ENCODE measurements at places on chromosomes 6 and 20. TPM values are rescaled to one million over a fixed set of nuclear protein-coding genes. Genes with fewer than 3 reads are reported as not detected.

- peak; percentile 44 for DNase-seq
Observed at GRCh38 chr6:112086744-112087135, 542 bp downstream of the TUBE1 start.

DNA sequence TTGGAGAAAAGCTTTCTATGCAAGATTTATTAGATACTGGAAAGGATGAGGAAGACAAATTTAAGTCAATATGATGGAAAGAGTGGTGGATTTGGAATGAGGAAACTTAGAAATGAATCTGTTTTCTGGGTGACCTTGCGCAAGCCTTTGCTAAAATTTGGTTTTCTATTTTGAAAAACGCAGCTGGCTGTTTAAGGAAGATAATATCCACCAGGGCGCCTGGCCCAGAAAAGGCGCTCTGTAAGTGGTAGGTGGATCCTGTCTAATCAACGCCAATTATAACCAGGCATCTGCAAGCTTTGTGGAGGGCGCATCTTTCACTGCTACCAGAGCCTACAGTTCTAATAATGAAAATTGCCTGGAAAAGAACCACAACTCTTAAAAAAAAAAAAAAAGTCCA is 398 bp upstream of the SPATS1 start:
- no peak for DNase-seq

GRCh38 chr6:21005816-21006570 is 471.7 kb downstream of the CDKAL1 start:
- no peak for DNase-seq

GRCh38 chr20:40443753-40444152 is 245.3 kb downstream of the MAFB start:
- DNase-seq: no peak

DNA sequence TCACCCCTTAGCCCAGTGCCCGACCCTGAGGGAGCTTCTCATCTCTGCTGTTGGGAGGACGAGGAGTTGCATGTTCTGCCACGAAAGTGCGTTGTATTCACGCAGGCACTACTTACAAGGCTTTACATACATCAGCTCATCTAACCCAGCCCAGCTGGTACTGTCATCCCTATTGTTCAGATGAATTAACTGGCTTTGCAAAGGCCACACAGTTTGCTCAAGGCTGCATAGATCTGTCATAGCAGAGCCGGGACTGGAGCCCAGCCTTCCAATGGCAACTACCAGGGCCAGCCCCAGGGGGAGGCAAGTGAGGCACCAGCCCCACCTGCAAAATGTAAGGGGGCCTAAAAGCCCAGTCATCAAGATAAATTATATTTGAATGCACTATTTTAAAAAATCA is 257.6 kb downstream of the NFATC2 start:
- DNase-seq: no peak

DNA sequence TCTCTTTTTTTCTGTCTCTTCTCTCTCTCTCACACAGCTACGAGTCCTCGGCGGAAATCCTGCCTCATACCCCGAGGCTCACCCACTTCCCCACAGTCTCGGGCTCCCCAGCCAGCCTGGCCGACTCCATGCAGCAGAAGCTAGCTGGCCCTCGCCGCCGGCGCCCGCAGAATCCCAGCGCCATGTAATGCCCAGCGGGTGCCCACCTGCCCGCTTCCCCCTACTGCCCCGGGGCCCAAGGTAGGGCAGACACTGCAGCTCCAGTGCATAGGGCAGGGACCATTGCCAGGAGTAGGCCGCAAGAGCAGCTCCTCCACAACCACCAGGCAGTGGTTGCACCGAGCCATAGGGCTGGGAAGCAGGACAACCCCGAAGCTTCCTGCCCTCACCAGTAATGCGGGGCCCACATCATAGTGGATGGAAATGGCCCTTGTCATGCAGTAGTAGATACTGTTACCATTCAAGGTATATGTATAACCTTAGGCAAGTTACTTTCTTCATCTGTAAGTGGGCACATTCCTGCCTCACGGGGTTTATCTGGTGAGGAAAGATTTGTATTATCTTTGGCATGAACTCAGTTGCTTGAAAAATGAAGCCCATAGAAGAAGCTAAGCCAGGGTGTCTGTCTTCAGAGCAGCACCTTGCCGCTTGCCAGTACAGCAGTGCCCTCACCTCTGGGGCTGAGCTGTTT is 36.9 kb upstream of the ID1 start:
- DNase-seq: no peak

GRCh38 chr6:46061497-46061896 is 45.8 kb upstream of the CLIC5 start:
- no peak for DNase-seq

- no peak for DNase-seq
Observed at GRCh38 chr20:39785252-39785917, 823.2 kb downstream of the DHX35 start.

- DNase-seq: no peak
Observed at GRCh38 chr20:19079536-19080299, 132.7 kb upstream of the SLC24A3 start.

GRCh38 chr6:166341977-166342348 is 382 bp downstream of the SFT2D1 start:
- no peak for DNase-seq

DNA sequence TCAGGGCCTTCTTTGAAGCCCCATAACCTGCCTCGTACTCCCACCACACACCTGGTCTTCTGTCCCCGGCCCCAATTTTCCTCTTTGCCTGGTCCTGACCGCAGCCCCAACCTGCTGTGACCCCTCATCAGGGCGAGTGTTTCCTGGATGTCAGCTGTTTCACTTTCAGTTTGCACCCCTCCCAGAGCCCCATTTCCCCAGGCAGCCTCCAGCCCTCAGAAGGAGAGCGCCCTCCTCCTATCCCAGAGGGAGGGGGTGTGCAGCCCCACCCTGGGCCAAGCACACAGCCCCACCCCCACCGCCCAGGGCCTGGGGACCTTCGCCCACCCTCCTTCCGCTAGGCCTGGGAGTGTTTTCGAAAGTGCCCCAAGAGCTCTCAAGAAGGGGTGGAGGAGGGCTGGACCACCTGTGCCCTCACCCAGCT is 1.5 kb downstream of the BAK1 start:
- DNase-seq: peak; percentile 76

DNA sequence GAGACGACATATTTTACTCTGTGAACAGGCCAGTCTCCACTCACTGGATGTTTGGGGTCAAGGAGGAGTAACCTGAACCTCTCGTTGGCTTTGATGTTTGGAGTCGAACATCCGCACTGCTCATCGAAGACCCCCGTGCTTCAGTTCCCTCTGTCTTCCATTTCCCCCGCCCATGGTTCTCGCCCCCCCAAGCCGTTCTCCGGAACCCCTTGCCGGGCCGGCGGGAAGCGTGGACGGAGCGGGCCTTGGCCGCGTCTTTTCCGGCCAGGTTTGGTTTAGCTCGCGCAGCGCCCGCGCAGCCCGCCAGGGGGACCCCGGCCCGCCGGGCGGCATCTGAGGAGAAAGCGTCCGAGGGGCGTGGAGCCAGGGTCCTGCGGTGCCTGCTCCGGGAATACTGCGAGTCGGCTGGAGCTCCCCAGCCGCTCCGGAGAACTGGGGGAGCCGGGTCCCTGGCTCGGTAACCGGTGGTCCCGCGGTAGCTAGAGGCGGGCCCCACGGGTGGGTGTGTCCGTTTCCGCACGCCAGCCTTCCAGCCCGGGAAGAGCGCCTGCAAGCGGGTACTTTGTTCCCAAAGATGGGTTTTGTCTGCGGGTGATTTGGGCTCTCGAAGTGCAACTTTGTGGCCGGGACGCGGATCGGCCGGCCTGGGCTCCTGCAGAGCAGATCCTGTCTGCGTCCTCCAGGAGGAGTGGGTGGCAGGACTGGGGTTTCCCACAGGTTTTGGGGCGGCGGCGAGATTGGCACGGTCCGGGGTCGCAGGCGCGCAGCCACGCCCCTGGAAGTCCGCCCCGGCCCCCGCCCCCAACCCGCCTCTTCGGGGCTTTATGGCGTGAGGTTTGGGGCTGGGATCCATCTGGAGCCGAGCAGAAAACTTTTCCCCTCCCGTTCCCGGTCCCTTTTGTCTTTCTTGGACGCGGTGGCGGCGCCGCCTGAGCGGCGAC is at the start of gene TMEM200A:
TMEM200A (plus strand) TSS at position 852 of the 941 bp plus-strand sequence. CDS start 74,406 bp downstream, outside the sequence.
- peak; percentile 34 for DNase-seq

DNA sequence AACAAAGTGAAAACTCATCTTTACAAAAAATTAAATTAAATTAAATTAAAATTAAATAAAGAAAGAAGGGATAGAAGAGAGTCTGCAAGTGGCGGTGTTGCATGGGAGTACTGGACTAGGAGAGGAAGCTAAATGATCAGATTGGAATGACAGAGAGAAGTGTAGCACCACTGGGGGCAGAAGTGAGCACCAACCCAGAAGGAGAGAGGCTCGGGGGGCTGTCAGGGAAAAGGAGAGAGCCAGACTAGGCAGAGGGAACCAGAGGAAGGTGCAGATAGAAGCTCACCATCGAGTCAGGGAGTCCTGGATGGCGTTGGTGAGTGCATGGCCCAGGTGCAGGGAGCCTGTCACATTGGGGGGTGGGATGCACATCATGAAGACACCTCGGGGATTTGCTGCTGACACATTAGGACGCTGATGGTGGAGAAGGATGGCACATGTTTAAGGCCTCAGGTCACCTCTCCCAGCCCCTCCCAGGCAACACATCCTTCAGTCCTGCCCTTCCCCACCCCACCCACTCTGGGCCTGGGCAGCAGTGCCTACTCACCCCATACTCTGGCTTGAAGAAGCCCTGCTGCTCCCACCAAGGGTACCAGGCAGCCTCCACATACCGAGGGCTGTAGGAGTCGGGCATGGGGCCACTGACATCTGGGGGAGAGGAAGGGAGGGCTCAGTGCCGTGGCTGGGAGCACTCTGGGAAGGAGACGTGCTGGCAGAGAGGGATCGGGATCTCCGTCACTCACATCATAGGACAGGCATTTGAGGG is 4.0 kb downstream of the VARS1 start:
- peak; percentile 28 for DNase-seq

GRCh38 chr6:3245216-3245615 is 13.5 kb upstream of the PSMG4 start:
- no peak for DNase-seq

DNA sequence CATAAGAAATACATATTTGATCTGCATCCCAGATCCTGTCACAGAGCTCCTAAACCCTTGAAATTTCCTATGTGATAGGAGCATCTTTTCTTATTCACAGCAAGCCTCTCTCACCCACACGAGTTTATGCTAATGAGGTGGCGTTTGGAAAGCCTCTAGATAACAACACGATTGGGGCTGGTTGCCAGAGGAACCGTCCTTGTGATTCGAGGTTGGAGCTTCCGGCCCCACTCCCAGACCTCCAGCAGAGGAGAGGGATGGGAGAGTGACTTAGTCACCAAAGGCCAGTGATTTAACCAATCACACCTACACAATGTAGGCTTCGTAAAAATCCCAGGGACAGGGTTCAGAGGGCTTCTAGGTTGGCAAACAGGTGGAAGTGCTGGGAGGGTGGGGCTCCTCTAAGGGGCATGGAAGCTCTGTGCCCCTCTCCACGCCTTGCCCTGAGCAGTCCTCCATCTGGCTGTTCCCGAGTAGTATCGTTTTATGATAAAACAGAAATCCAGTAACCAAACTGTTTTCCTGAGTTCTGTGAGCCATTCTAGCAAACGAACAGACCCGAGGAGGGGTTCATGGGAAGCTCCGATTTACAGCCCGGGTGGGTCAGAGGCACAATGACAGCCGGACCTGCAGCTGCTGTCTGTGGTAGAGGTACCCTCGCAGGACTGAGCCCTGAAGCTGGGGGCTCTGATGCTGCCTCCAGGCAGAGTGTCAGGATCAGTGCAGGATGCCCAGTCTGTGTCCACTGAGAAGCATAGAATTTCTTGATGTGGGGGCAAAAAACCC is 238.1 kb upstream of the ARID1B start:
- no peak for DNase-seq

DNA sequence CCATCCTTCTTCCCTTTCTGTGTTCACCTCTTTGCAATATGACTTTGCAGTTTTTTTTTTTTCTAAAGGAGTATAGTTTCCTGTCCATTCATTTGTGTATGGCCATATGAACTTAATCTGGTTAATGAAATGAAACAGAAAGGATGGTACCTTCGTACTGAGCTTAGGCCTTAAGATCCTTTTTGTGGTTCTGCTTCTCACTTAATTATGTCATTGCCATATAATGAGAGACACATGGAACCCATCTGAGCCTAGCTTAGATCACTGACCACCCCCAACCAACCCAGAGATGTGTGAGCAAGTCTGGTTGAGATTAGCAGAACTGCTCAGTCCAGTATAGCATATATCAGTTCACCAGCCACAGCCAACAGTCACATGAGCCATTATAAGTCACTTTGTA is 1179.6 kb downstream of the HACE1 start:
- DNase-seq: no peak

DNA sequence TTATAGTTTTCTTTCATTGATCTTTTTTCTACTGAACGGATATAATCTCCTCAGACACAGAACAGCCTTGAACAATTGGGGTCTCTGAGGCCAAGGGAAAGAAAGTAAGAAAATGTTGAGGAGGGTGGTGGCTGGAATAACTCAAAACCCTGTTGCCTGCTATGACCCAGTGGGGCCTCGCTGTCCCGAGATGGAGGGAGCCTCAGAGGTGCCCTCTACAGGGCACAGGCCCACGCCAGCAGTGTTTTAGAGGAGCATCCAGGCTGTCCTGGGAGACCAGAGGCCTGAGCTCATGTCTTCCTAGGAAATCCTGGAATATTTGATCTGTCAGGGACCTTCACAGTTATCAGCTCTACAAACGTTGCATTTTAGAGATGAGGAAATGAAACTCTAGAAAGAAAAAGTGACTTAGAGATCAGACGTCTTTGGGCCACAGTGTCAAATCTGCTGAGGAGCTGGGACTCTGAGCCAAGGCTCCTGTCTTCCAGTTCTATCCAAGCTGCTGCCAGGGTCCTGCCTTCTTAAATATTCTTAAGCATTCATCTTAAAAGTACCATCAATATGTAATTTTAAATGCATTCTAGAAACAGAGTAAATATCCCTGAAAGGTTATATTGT is 26.3 kb downstream of the ALDH5A1 start:
- peak; percentile 54 for DNase-seq

- no peak for DNase-seq
Observed at GRCh38 chr20:41068806-41069205, 40.2 kb downstream of the TOP1 start.

DNA sequence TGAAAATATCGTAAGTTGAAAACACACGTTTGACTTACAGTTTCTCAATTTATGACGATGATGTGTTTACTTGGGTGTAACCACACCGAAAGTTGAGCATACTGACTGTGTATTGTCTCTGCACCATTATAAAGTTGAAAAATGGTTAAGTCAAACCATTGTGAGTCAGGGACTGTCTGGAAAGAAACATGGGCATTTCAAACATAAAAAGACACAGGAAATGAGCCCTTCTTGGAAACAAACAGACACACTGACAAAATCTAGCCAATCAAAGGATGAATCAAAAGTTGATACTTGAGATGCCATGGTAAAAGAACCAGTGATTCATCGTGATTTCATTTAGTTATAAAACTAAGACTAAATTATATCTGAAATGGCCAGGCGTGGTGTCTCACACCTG is 5.3 kb downstream of the POPDC3 start:
- no peak for DNase-seq

Gene ULBP1
- 0.14 TPM for total RNA-seq

Gene CD40
- total RNA-seq: 1.0 TPM

Gene SPEF1
- not detected for total RNA-seq

Gene CFAP206
- 0.11 TPM for total RNA-seq

Gene SLC17A3
- total RNA-seq: 0.50 TPM

Gene NINL
- 2.7 TPM for total RNA-seq

Gene PTPRA
- total RNA-seq: 69.5 TPM

Gene MUCL3
- total RNA-seq: not detected

Gene UFL1
- total RNA-seq: 22.1 TPM

Gene SCAF8
- total RNA-seq: 82.6 TPM

Gene TRDN
- total RNA-seq: not detected

Gene PBOV1
- not detected for total RNA-seq

Measured in CD4-positive, alpha-beta T cell (primary cell).